Stimulated activated CD4-positive, alpha-beta T cell treated with anti-CD3 and anti-CD28 coated beads, TNF-alpha, amount 100 ng/mL, for 24 hours (primary cell): ENCODE measurements at places on chromosomes 7 and 10.

DNA sequence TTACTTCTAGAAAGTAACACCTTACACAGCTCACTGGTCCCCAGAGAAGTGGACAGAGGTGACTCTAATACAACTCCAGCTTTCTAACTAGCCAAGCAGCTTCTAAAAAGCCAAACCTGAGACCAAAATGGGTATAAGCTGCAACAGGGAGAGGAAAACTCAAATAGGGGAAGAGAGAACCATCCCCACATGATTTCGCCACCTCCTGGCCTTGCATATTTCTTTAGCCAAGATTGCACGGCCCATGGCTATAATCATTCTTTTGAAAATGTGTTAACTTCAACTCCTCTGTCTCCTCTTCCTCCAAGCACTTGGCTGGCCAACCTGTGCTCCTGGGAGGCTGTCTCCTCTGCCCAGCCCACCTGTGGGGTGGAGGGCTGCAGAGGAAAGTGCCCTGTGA, 28.7 kb downstream of the NUP42 start:
- no peak for DNase-seq

- no peak for DNase-seq
Observed at GRCh38 chr10:87957702-87958101, 94.3 kb downstream of the PTEN start.

DNA sequence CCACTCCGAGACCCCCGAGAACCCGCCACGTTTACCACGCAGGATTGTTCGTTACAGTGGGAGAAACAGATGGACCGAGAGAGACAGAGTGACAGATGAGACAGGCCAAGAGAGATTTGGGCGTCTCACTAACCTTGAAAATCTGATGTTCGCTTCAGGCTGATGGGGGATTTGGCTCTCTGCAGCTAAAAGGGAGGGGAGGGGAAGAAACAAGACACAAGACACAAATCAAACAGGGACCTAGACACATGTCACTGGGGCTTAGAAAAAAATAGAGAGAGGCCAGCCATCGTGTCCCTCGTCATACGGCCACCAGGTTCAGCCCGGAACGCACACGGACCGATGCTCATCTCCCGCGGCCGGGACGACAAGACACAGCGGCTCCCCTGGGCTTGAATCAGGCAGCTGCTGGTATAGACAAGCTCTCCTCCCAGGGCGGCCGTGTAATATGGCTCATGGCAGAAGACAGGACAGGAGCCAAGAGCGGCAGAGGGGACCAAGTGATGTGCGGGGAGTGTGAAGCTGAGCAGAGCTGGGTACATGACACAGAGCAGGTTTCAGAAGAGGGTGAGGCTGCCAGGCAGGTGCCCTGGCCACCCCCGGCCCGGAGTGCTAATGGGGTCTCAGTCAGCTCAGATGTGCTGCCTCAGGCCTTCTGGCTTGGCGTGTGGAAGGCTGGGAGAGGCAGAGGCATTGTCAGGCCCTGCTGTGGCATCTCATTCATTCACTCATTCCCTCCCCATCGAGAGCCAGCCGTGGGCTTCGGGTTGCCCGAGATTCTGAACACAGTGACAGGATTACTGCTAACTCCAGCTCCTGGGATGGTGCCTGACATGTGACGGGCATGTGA, 88.5 kb upstream of the GNA12 start:
- no peak for DNase-seq

GRCh38 chr7:44538093-44538797, 2.9 kb downstream of the NPC1L1 start:
- DNase-seq: no peak

- DNase-seq: no peak
Observed at GRCh38 chr7:135729230-135729629, 1.2 kb upstream of the SLC13A4 start.

GRCh38 chr10:21172542-21172929, 275.4 kb upstream of the NEBL start:
- DNase-seq: no peak

DNA sequence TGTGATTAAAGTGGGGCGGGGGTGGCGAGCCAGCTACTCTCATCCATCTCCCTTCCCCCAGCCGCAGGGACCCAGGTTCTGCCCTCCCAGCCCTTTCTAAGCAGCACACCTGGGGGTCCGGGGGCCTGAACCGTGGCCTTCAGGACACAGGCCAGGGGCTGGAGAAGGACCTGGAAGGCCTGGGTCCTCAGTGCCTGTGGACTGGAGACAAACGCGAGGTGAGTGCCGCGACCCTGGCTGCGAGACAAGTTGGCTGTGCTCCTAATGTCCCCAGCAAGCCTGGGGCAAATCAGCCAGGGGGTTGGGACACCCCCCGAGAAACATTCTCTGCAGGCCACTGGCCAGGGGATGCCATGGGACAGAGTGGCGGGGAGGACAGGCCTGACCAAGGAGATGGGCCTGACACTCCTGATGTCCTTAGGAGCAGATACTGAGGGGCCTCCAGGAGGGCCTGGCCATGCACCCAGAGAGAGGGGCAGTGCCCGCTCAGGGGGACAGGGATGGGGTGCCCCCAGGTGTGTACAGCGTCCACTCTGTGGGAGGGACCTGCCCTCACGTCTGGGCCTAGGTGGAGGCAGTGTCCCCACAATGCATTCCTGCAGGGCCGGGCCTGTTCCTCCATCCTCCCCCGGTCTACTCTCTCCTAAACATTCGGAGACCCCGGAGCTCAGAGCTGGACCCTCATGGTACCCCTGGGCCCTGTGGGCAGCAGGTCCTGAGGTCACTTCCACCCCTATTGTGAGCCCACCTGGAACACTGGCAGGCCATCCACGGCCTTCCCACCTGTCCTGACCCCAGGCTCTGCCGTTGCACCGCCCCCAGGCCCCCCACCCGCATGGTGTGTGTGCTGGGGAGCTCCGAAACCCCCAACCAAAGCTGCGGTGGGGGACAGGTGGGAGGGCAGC, 13.1 kb downstream of the BRAT1 start:
- DNase-seq: no peak

- DNase-seq: no peak
Observed at GRCh38 chr10:99661377-99661763, 2.1 kb downstream of the ENTPD7 start.

GRCh38 chr10:124029559-124029958, 63.8 kb downstream of the CHST15 start:
- no peak for DNase-seq

DNA sequence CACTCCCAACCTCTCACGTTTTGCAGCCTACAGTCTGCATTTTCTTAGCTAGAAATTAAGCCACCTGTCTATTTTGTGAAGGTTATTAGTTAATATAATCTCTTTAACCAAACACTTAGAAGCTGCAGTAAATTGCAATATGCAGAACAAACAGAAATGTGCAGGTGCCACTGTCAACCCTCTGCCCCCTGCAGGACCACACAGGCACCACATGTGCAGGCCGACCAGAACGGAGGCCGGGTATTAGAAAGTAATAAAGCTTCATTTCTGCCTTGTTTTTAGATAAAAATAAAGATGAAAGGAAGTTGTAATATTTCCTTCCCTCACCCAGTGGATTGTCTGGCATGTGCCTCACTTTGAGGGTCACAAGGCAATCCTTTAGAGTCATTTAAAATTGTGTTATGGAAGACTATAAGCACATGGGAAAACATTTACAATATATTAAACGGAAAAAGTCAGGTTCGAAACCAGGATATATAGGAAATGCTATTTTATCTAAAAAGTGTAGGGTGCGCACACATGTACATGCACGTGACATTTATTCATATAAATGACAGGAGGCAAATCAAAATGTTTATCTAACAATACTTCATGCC, 158.2 kb downstream of the ARHGAP12 start:
- peak; percentile 49 for DNase-seq

- DNase-seq: no peak
Observed at GRCh38 chr7:36029853-36030515, 123.1 kb upstream of the EEPD1 start.

- no peak for DNase-seq
Observed at GRCh38 chr10:119061926-119062325, 18.7 kb downstream of the EIF3A start.

DNA sequence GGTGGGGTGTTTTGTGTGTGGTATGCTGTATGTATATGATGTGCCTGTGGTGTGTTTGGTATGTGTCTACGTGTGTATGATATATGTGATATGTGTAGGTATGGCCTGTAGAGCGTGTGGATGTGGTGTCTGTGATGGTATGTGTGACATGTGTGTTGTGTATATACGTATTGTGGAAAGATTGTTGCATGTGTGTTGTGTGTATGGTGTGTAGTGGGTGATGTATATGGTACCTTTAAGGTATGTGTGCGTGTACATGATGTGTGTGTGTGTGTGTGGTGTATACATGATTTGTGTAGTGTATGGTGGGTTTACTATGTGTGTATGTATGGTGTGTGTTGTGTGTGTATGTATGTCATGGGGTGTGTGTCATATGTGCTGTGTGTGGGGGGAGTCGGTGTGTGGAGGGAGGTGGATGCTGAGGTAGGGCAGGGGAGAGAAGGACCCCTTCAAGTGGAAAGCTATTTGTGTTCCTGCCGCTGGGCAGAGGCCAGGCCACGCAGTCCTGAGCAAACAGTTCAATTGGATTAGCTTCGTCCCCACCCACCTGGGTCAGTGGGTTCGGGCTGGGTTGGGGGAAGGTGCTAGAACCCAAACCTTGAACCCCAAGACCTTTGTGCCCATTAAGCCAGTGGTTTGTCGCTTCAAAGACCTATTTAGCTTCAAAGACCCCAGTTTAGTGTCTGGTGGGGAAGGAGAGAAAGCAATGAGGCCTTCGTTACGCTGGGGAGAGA, 1.9 kb upstream of the TRPV6 start:
- no peak for DNase-seq

- no peak for DNase-seq
Observed at GRCh38 chr7:146106319-146106718, 10.3 kb upstream of the CNTNAP2 start.

DNA sequence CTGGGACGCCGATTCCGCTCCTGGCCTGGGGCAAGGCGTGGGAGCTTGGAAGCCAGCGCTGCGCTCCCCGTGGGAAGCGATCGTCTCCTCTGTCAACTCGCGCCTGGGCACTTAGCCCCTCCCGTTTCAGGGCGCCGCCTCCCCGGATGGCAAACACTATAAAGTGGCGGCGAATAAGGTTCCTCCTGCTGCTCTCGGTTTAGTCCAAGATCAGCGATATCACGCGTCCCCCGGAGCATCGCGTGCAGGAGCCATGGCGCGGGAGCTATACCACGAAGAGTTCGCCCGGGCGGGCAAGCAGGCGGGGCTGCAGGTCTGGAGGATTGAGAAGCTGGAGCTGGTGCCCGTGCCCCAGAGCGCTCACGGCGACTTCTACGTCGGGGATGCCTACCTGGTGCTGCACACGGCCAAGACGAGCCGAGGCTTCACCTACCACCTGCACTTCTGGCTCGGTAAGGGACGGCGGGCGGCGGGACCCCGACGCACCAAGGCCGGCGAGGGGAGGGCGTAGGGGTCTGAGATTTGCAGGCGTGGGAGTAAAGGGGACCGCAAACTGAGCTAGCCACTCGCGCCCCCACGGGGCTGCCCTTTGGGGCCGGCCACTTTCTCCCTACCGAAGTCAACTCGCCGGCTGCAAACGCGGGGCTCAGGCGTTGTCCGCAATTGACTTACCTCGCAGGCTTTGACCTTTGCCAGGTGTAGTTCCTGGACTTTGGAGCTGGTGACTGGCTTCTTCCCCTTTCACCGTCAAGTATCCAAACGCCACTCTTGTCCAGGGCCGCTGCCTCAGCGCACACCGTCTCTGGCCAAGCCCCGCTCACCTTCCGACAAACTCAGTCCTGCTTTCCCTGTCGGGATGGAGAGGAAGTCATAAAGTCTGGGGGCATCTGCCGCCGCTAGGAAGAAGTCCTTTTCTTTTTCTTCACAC, at the start of gene SCIN:
TSS of gene SCIN (plus strand) at position 187 of the 928 bp plus-strand sequence. CDS start at position 254, 67 bp downstream.
- no peak for DNase-seq

- DNase-seq: no peak
Observed at GRCh38 chr10:31888442-31888841, 40.2 kb downstream of the ARHGAP12 start.

DNA sequence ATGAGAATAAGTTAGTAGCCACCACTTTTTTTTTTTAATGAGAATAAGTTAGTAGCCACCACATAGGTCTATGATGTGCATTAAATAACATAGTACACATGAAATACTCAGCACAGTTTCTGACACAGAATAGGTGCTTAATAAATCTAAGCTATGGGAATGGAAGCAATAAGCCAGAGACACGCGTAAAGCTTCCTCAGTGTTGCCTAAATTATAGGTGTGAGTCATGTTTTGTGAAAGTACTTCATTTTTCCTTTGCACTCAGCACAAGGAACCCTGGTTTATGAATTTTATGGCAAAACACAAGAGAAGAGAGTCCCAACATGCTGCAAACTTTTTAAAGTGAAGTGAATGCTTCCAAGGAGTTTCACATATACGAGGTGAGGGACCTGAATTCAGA, 267.4 kb downstream of the RNLS start:
- no peak for DNase-seq

DNA sequence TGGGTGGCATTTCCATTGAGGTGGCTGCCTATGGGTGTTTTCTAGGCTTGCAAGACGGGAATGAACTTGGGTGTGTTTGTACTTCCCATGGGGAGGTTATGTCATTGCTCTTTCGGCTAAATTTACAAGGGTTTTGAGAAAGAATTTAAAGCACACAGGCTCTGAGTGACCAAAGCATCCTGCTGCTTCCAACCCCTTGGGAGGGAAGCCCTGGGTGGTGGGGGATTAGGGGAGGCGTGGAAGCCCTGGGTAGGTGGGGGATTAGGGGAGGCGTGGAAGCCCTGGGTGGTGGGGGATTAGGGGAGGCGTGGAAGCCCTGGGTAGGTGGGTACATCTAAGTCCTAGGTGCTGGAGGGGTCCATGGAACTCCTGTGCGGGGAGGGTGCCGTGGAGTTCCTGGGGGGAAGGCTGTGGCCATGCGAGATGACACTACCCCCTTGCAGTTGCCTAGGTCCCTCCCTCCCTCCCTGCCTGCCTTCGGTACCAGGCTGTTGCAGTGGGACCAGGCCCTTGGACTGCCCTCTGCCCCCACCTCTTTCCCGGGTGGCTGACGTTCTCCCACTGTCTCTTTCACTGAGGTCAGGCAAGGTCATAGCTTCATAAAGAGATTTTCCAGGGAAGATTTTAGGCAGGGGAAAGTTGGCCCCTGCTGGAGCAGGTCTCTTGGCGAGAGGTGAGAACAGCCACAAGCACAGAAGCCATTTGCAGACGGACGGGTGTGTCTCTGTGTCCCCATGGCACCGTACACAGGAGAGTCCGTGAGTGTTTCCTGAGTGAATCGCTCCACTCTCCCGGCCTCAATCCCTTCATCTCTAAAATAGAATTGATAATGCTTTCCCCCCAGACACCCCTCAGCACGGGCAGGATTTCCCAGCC, 19.5 kb downstream of the PRF1 start:
- DNase-seq: no peak

- no peak for DNase-seq
Observed at GRCh38 chr7:77504951-77505350, 32.1 kb upstream of the PTPN12 start.

GRCh38 chr10:21261842-21262294, 263.6 kb downstream of the SKIDA1 start:
- no peak for DNase-seq
